ENCODE measurements at places on chromosomes 7 and 10. TPM values are rescaled to one million over a fixed set of nuclear protein-coding genes. Genes with fewer than 3 reads are reported as not detected.

The FAM180A gene
- not detected for total RNA-seq

- H3K27ac ChIP-seq, result no peak overlapping the region
- peaks cover 32% of the 10 kb centered on the region for H3K27me3 ChIP-seq
- DNase-seq, result no peak
- no peaks in the 10 kb centered on the region for H3K4me1 ChIP-seq
- no peak overlapping the region for H3K4me3 ChIP-seq
Observed at GRCh38 chr10:27717861-27718260, 27.8 kb downstream of the MKX start.

- H3K27me3 ChIP-seq, result no peaks in the 10 kb centered on the region
- DNase-seq, result no peak
- H3K27ac ChIP-seq, result no peak overlapping the region
- no peak overlapping the region for H3K4me3 ChIP-seq
Observed at GRCh38 chr7:114879554-114879953, 42.3 kb upstream of the MDFIC start.

GRCh38 chr7:34104992-34105391, 199.7 kb downstream of the BMPER start:
- no peaks in the 10 kb centered on the region for H3K27me3 ChIP-seq
- DNase-seq, result no peak
- no peak overlapping the region for H3K4me3 ChIP-seq
- no peaks in the 10 kb centered on the region for H3K4me1 ChIP-seq
- H3K36me3 ChIP-seq, result no peaks in the 10 kb centered on the region

The LIPF gene
- not detected for total RNA-seq
